ENCODE measurements at places on chromosomes 1 and 21.

DNA sequence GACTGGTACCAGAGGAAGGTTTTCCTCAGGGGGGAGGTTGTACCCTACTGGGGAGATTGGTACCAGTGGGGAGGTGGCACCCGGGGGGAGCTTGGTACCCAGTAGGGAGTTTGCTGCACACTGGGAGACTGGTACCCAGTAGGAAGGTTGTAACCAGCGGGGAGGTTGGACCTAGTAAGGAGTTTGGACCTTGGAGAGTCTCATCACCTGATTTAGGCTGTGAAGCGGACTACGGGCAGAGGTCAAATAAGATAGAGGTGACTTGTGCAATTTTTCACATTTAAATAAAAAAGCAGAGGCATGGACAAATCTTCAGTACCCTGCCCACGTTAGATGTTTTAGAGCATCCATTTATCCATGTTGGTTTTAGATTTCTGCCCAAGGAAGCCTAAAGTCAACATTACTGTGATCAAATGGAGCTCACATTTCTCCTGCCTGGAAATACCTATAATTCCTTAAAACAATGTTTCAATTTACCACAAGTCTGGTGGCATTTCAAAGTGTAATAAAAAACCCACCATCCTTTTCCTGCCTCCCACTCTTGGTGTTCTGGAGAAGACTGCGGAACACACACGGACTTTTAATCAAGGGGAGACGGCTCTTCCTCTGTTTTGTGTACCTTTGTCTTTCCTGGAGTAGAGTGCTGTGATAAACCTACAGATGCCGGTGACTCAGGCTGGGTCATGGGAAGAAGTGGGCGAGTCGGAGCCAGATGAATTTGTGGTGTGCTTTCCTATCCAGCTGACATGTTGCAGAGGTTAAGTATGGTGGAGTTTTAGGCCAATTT is 36.2 kb upstream of the MRPS6 start:
- DNase-seq, result no peak

- no peak for DNase-seq
These were observed 9.8 kb downstream of the CACNA1E start for GRCh38 chr1:181493166-181493565.

GRCh38 chr21:38821248-38821647 is 15.5 kb downstream of the ETS2 start:
- no peak for DNase-seq

- DNase-seq, result no peak
These were observed 34.0 kb upstream of the ADGRL4 start for GRCh38 chr1:79040424-79041082.

GRCh38 chr1:30120245-30121000 is 603.0 kb downstream of the MATN1 start:
- no peak for DNase-seq

Measured in posterior cingulate gyrus (tissue), 11 donors.